ENCODE measurements at places on chromosomes 6 and 20. TPM values are rescaled to one million over a fixed set of nuclear protein-coding genes. Genes with fewer than 3 reads are reported as not detected.

LY6G6F gene
- polyA plus RNA-seq = not detected

PAX1 gene
- polyA plus RNA-seq = not detected

TNXB gene
- polyA plus RNA-seq = 0.60 TPM

COQ3 gene
- polyA plus RNA-seq = 6.4 TPM

TP53RK gene
- 11.0 TPM for polyA plus RNA-seq

PPP1R3G gene
- 0.39 TPM for polyA plus RNA-seq

NCR2 gene
- not detected for polyA plus RNA-seq

CDSN gene
- not detected for polyA plus RNA-seq

MYMX gene
- not detected for polyA plus RNA-seq

ORC3 gene
- polyA plus RNA-seq = 35.5 TPM

TTK gene
- polyA plus RNA-seq = 5.1 TPM

XKR7 gene
- not detected for polyA plus RNA-seq

PPP1R14C gene
- polyA plus RNA-seq = 0.11 TPM

WFDC2 gene
- polyA plus RNA-seq = not detected

BPIFB1 gene
- polyA plus RNA-seq = not detected

FAXC gene
- 3.8 TPM for polyA plus RNA-seq

EFCAB8 gene
- polyA plus RNA-seq = not detected

TSBP1 gene
- polyA plus RNA-seq = not detected

All from BJ (cell line).